ENCODE measurements at places on chromosomes 13 and 19.

DNA sequence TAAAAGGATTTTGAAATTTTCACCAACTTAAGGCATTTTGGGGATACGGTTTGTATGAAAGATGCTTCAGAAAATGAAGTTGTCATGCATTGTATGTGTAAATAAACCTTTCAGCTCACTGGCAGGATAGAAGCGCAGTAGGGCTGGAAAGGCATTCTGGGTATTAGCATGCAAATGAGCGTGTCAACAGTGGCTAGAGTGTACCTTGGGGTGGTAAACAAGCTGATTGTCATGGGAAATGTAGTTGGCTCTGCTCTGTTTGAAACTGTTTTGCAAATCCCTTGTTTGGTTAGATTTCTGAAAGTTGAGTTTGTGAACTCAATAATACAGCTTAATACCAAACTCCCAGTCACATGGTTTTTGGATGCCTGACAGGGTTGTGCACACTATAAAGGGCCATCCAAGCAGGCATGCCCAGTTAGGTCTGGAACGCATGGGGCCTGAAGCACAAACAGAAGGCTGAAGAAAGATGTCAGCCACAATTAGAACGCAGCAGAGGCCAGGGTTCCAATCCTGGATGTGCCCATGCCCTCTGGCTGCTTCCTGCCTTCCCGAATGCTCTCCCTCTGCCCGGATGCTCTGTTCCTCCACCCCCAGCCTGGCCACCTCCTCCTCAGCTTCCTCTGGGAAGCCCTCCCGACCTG lies 14.6 kb downstream of the GSX1 start:
- DNase-seq: no peak

GRCh38 chr13:79508224-79508961 lies 27.4 kb downstream of the NDFIP2 start:
- DNase-seq: no peak

DNA sequence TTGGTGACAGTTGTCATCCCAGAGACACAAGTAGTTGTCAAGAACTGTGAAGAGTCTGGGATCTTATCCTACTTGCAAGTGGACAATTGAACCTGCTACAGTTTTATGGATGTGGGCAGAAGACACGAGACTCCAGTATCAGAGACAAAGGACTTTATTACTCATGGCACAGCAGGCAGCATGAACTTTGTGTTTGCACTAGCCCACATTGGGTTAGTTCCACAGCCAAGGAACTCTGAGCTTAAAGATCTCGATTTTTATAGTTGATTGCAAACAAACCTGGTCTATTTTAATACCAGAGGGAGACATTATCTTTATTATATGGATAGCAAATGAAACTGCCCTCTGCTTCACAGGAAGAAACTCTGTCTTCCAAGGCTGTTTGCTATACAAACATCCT lies 16.0 kb upstream of the TPM4 start:
- no peak for DNase-seq

DNA sequence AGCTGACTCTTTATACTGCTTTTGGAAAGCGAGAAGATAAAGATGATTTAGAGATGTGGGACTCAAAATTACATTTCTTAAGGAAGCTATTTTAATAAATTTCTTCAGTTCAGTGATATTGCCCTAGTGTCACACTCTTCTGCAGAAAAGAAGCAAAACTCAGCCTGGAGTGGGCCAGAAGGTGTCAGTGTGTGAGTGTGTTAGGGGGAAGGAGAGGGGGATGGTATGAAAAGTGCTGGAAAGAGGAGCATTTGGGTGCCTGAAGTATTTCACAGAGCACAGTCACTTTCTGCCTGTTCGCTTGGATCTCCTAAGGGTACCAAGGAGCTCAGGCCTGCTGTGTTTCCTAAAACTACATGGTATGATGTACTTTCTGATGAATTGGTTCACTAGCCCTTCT lies 84.5 kb upstream of the FRY start:
- DNase-seq: no peak

- DNase-seq: no peak
Measured at GRCh38 chr13:41499452-41499851, 42.1 kb downstream of the RGCC start.

DNA sequence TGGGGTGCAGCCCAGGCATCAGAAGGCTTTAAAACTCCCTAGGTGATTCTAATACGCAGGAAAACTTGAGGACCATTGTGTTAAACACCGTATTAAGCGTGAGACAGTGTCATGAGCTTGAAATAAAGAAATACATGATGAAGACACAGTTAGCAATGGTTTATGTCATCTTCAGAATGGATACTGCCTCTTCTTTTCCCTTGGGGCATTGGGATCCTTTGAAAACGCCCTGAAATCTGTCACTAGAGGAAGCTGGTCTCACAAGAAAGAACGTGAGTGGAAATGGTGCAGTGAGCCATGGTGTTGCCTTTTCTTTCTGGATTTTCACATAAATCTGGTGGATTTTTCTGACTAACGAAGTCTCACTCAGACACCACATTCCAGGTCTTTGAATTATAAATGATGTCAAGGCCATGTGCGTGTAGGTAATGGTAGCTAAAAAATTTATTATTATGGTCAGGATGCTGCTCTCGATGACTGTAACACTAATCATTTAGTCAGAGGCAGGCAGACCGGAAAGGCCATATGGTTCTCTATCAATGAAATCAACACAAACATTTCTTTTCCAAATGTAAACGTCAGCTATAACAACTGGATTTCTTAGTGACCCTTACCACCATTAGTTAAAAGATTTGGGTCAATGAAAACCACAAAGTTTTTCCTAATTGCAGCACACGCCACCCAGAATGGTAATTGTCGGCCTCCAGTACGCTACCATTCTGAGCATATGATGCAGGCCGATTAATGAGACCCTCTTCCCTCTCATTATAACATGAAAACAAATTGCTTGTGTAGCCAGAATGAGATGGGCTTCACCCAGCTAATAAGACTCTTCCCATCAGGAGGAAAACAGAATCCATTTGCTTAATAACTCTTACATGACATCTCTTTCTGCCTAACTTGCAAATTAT lies 105.6 kb downstream of the SLC7A1 start:
- DNase-seq: no peak

DNA sequence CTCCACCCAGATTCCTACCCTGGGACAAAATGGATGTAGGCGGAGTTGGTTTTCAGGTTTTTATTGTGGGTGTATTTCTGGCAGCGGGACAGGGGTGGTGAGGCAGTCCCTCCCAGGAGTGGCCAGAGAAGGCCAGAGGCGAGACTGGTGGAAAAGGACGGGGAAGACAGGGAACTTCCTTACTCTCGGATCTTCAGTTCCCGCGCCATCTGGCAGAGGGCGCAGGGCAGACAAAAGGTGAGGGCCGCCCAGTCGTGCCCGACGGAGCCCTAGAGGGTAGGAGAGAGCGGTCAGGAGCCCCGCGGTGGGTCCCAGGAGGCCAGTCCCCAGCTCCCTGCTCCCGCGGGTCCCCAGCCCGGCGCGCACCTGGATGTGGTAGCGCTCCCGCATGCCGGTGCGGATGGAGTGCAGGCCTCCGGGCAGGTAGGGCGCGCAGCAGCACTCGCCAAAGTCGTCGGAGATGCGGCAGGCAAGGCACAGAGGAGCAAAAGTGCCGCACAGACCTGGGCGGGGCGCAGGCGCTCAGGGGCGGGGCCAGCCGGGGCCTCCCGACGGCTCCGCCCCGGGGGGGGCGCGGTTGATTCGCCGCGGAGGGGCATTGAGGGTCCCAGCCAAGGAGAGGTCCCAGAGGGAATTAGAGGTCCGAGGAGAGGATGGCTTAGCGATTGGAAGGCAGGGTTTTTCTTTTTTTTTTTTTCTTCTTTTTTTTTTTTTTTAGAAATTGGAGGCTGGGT lies 3.0 kb downstream of the CNFN start:
- DNase-seq: peak; percentile 79

DNA sequence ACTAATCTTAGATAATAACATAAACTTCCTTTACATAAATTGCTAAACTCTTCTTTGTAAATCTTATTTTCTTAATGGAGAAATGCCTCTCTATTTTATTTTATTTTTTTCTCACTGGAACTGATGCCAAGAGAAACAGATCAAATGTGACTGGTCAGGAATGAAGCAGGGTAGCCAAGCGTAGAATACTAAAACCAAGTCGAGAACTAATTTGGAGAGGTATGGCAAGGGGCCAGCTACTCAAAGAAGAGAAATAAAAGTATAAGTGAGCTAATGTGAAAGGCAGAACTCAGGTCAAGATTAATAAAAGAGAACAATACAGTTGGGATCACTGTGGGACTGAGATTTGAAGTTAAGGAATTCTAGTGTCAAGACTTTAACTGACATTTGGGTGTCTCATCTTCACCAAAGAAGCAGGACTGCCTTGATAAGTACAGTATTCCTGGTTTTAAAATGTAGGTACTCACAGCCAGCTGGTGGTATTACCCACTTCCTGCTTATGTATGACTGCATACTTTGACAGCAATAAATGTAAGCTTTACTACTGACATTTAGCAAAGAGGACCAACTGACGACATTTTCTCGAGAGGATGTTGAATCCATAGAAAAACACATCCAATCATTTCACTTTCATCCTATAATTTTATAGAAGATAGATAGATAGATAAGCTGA lies 1192.2 kb downstream of the EFNB2 start:
- no peak for DNase-seq

- no peak for DNase-seq
Measured at GRCh38 chr19:41893899-41894298, 10.9 kb downstream of the ARHGEF1 start.

DNA sequence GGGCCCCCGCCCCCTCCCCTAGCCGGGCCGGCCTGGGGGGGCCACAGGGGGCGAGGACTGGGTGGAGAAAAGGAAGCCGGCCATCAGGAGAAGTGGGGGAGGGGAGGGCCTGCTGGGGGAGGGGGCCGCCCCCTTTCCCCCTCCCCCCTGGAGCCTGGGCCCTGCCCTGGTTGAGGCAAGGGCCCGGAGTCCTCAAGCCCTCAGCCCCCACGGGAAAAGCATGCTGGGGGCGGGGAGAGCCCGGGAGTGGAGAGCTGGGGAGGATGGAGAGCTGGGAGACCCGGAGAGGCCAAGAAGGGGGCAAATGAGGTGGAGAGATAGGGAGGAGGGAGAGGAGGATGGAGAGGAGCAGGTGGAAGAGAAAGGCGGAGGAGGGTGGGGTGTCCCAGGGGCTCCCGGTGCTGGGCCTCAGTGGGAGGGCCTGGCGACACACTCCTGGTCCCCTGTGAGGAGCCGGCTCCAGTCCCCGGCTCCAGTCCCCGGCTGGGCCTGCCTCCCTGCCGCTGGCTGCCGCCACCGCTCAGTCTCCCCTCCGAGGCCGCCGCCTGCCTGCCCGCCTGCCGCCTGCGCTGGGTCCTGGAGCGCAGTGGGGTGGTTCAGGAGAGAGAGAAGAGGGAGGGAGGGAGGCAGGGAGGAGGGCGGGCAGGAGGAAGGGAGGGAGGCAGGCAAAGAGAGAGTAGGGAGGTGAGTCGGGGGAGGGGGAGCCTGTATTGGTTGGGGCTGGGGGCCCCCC lies at the start of gene GRIK5:
TSS of gene GRIK5 (minus strand) at position 588 of the 733 bp plus-strand sequence. CDS start 4,436 bp downstream, outside the sequence.
- no peak for DNase-seq

GRCh38 chr19:955803-956765 lies 28.1 kb upstream of the WDR18 start:
- no peak for DNase-seq

- DNase-seq: no peak
Measured at GRCh38 chr19:16134510-16134909, 9.0 kb upstream of the HSH2D start.

DNA sequence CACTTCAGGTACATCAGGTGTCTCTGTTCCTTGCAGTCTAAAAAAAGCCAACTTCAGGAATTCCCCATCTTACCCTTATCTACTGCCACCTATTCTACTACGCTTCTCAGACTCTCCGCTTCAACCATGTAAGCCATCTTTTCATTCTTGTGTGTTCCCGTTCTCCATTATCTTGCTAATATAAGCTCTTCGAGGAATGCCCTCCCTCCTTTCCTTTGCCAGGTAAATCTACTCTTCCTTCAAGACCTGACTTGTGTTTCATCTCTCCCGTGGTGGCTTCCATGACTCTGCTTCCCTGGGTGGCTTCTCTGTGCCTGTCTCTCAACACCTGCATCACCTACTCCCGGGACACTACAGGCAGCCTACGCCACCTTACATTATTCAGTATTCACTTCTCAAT lies 42.3 kb upstream of the MEDAG start:
- DNase-seq: no peak

DNA sequence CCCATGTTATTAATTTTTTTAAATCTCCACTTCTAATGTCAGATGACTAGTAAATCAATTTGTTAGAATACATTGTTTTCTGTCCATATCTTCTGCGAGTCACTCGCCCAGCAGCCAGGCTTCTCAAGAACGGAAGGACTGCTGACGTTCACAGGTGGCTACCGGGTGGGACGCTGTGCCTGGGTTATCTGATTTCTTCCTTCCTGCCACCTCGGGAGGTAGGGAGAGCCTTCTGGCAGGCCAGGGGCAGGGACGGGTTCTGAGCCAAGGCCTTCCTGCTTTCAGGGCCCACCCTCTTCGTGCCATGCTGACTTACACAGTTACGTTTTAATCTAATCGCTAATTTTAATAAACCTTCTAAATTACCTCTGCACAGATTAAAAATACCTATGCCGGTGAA lies 7.9 kb upstream of the C1QTNF9 start:
- DNase-seq: no peak

DNA sequence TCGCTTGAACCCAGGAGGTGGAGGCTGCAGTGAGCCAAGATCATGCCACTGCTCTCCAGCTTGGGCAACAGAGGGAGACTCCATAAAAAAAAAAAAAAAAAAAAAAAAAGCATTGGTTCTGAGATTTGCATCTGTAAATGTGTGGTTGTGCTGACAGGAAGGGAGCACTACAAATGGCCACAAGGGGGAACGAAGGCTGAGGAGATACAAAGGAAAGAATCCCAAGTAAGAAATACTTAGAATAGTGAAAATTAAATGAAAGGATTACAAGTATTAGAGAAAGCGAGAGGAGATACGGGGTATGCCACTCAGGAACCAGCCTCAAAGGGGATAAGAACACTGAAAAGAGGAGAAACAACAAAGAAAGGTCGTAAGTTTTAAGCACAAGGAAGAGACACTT lies 284.9 kb downstream of the KLF12 start:
- peak; percentile 7 for DNase-seq

- no peak for DNase-seq
Measured at GRCh38 chr13:101512650-101513049, 60.2 kb downstream of the ITGBL1 start.

- DNase-seq: peak; percentile 92
Measured at GRCh38 chr19:1875646-1876495, 9.4 kb downstream of the ABHD17A start.

GRCh38 chr19:18905513-18906236 lies 9.7 kb upstream of the CERS1 start:
- DNase-seq: no peak

DNA sequence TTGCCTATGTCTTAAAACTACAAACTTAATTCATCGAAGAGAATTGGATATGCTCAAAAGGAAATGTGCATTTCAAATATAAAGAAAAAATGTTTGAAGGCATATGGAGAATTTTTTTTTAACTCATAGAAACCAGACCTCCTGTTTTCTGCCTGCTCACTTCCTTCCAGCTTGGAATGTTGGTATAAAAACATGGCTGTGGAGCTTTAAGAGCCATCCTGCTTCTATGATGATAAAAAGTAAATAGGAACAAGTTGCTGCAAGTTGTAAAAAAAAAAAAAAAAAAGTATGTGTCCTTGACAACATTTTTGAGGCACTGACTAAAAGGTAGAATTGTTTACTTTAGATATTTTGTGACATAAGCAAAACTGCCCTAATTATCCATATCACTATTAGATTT lies 1230.7 kb downstream of the PCDH9 start:
- no peak for DNase-seq
